GF-D8 (cell line): ENCODE measurements at places on chromosomes 4 and X.

- no peak for DNase-seq
Measured at GRCh38 chr4:87527431-87528220, 1.6 kb downstream of the SPARCL1 start.

DNA sequence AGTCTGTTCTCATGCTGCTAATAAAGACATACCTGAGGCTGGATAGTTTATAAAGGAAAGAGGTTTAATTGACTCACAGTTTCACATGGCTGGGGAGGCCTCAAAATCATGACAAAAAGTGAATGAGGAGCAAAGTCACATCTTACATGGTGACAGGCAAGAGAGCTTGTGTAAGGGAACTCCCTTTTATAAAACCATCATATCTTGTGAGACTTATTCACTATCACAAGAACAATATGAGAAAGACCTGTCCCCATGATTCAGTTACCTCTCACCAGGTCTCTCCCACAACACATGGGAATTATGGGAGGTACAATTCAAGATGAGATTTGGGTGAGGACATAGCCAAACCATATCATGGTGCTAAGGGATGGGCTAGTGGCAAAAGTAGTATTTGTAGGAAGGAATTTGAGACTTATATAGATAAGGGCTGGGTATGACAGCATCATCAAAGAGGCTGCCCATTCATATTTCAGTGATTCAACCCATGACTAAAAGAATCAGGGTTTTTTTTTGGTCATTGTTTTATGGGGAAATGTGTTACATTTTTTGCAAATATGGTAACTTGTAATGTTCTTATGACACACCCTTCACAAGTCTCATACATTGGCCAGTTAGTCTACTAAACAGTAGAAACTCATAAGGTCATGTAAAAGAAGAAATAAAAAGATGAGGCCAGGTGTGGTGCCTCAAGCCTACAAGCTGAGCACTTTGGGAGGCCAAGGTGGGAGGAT is 34.7 kb downstream of the NUP62CL start:
- no peak for DNase-seq

DNA sequence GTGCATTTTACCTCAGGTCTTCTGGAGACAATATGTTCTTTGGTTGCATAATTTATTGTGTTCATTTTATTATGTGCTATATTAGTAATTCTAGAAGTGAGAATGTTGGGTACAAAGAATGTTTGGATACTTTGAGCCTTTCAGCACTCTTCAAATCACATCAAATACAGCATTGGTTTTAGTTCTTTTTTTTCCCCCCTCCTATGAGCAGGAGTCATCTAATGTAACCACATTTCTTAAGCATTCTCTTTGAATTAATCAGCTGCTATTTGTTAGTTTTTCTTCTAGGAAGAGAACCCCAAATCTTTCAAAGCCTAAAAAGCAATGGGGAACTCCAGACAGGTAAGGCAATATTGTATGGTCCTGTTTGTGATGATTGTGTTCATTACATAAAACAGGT is 46.7 kb downstream of the ARL9 start:
- DNase-seq: no peak

GRCh38 chr4:160299608-160300007 is 1196.7 kb downstream of the RAPGEF2 start:
- DNase-seq: no peak

- no peak for DNase-seq
Measured at GRCh38 chr4:7297374-7297773, 105.0 kb downstream of the SORCS2 start.

GRCh38 chrX:51420610-51421009 is 75.8 kb downstream of the NUDT11 start:
- DNase-seq: no peak

DNA sequence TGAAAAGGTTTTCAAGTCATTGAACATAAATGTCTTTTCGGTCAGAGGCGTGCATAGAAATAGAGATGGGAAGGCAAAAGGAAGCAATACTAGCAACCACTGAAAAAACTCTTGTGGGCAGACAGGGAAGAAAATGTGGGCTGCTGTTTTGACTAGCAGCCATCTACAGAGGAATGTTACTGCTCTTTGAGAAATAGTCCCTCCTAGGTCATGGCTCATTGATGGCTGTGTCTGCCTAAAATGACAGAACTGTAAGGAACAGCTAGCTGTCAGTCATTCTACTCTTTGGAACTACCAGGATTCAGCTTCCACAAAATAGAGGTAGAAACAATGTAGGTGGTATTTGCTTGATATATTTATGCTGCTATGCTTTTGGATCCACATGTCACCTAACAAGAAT is 26.9 kb upstream of the TMPRSS11B start:
- DNase-seq: no peak

GRCh38 chr4:112589206-112589605 is 47.5 kb downstream of the ZGRF1 start:
- DNase-seq: no peak

DNA sequence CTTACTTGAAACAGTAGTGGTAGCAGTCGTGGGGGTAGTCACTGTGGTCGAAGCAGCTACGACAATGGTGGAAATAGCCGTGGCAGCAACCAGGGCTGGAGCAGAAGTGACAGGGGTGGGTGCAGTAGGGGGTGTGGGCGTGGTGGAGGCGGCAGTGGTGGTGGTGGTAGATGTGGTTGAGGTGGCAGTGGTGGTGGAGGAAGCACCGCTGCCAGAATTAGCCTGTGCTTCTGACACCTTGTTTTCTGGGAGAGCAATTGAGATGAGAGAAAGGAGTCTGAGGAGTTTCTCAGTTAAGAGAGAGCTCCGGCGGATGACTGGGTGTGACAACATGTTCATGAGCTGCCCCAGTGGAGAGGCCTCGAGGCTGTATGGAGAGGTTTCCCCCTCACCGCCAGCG is 113.5 kb upstream of the HSD17B10 start:
- DNase-seq: no peak

DNA sequence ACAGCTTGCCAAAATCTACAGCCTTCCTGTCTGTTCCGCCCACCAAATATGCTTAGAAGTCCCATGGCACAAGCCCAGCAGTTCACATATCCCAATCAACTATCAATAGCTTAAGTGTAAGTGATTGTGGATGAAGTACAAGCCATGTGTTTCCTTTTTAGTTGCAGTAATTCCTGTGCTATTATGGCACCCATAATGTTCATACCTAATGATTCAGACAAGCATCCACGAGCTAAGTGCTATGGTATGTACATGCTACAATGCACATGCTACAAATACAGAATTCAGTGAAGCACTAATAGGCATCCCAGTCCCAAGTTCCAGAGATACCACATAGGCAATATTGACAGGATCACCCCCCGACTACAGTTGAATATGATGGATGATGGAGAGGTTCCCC is 94.5 kb downstream of the PCDH19 start:
- DNase-seq: no peak

GRCh38 chr4:100834616-100835015 is 316.8 kb upstream of the EMCN start:
- DNase-seq: no peak

- DNase-seq: no peak
Measured at GRCh38 chr4:15914291-15914690, 24.2 kb downstream of the FGFBP1 start.

DNA sequence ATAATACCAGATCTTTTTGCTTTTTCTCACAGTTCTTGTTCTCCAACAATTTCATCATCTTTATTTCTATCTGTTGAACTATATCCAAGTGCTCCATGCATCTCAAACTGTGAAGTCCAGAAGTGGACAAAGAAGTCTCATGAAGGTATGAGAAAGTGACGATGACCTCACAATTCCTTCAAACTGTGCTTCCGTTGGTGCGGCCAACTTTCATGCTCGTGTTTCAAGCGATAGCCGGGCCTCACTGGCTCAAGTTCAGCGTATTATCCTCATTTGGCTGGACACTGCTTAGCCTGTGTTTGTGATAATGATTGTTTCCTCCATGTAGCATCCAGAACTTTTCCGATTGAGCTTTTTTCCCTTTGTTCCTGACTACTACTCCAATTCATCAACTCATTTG is 143.1 kb downstream of the PALLD start:
- no peak for DNase-seq
